ENCODE measurements at places on chromosomes 11 and 22. TPM values are rescaled to one million over a fixed set of nuclear protein-coding genes. Genes with fewer than 3 reads are reported as not detected.

Gene MPZL3
- 3.9 TPM for total RNA-seq

Gene PHF21B
- 57.2 TPM for total RNA-seq

Gene SF1
- total RNA-seq: 365 TPM

Gene EI24
- 135 TPM for total RNA-seq

Gene STK33
- total RNA-seq: 25.1 TPM

Gene FAM180B
- not detected for total RNA-seq

Gene YPEL4
- total RNA-seq: 0.13 TPM

All from H1 (cell line).